ENCODE measurements at places on chromosomes 5 and 9. TPM values are rescaled to one million over a fixed set of nuclear protein-coding genes. Genes with fewer than 3 reads are reported as not detected.

The C5orf58 gene
- not detected for total RNA-seq

The SLC23A1 gene
- total RNA-seq, result 1.9 TPM

The SH3GL2 gene
- total RNA-seq, result not detected

The CAMK4 gene
- 77.4 TPM for total RNA-seq

The HAPLN1 gene
- not detected for total RNA-seq

The OCLN gene
- total RNA-seq, result 0.91 TPM

The FBXO38 gene
- total RNA-seq, result 52.3 TPM

The PRPF4 gene
- total RNA-seq, result 43.4 TPM

The FUBP3 gene
- 46.0 TPM for total RNA-seq

GRCh38 chr9:33211695-33212393 is 28.1 kb upstream of the SPINK4 start:
- H3K27ac ChIP-seq, result no peak overlapping the region
- peaks cover 15% of the 10 kb centered on the region for H3K27me3 ChIP-seq
- peaks cover 3% of the 10 kb centered on the region for H3K4me1 ChIP-seq
- H3K4me3 ChIP-seq, result no peak overlapping the region
- no peak for DNase-seq
- no peaks in the 10 kb centered on the region for H3K36me3 ChIP-seq

DNA sequence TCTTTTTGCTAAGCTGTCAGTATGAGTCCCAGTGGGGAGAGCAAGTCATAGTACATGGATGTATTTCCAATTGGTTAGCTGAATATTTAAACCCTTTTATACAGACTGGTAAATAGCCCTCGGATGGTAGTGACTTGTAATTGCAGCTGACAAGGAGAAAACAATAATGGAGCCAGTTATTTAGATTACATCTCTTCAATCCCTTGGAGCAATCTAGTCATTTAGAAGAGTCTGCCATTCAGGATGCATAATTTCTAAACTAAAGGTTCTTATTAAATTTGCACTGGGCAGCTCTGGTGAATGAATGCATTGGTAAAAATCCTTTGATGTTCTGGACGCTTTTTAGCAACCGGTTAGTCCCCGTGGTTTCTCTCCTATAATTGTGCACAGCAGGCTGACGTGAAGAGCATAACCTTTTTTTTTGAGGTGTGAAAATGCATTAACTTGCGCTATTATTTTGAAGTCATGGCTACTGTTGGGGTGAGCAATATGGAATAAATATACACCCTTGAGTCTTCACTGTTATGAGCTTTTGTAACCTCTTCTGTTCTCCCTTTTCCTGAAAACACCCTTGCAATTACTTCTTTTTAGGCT is 158.6 kb upstream of the CD180 start:
- H3K27ac ChIP-seq, result no peak overlapping the region
- peaks cover 2% of the 10 kb centered on the region for H3K36me3 ChIP-seq
- H3K4me1 ChIP-seq, result peaks cover 12% of the 10 kb centered on the region
- no peak for DNase-seq
- peaks cover 8% of the 10 kb centered on the region for H3K27me3 ChIP-seq

DNA sequence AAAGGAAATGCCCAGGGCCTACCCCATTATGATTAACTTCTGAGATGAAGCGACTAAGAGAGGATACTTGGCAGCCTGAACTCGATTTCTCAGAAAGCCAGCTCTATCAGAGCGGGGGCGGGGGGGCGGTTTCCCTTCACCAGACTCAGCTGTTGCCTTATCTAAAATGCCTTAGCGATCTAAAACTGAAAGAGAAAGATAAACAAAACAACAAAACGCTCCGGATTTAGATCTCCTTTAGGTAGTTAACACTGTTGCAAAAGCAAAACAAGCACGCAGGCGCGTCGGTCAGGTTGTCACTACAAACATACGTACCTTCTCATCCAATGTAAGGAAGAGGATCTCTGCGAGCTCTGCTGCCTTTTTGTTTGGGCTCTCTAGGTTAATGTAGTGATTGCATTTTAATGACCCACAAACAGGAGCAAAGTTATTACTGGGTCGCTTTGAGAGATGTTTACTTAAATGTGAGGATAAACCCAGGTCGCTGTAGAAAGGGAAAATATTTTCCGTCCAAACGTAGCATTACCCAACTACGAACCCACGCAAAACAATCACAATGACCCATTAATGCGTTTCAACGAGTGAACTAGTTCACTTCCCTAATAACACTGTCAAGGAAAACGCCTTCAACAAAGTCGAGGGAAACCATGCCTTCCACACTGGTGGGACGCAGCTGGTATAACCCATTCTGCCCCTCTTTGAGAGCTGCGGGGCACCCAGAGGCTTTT is 982 bp downstream of the EPB41L4A start:
- H3K4me1 ChIP-seq, result peaks cover 15% of the 10 kb centered on the region
- no peaks in the 10 kb centered on the region for H3K36me3 ChIP-seq
- peak; percentile 79 for DNase-seq
- H3K27me3 ChIP-seq, result peaks cover 69% of the 10 kb centered on the region
- peak overlapping the region; percentile 31 for H3K27ac ChIP-seq

DNA sequence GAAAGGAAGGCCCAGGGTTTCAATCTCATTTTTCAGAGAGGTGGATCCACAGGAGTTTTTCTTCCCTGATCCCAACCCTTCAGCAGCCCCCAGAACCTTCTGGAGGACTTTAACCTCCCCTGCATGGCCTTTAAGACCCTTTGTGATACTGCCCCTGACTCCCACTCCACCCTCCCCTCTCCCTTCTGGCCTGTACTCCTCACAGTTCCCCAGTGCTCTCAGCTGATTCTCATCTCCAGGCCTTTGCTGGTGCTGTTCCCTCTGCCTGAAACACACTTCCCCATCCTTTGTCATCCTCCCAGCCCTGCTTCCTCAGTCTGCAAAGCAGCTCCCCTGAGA is 18.5 kb downstream of the NEURL1B start:
- H3K27me3 ChIP-seq, result peaks cover 4% of the 10 kb centered on the region
- DNase-seq, result no peak
- H3K4me1 ChIP-seq, result no peaks in the 10 kb centered on the region
- no peaks in the 10 kb centered on the region for H3K36me3 ChIP-seq

- DNase-seq, result no peak
- peaks cover 13% of the 10 kb centered on the region for H3K27me3 ChIP-seq
- no peaks in the 10 kb centered on the region for H3K4me1 ChIP-seq
- H3K4me3 ChIP-seq, result no peak overlapping the region
- H3K27ac ChIP-seq, result no peak overlapping the region
Observed at GRCh38 chr9:96725576-96725975, 52.3 kb downstream of the ZNF510 start.

DNA sequence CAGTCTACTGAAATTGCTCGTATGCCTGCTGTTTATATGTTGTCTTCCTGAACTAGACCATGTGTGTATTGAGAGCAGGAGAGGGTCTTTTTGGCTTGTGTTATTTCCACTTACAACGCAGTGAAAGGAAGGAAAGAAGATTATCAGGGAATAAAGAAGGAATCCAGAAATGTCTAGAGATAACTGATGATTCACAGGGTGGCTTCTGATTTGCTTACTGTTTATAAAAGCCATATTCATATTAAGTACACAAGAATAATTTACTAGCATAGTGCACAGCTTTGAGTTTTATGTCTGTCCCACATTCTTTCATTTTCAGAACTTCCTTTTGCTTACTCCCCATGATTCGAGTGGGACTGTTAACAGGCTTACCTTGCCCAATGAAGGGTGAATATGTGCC is 72.1 kb downstream of the PRLR start:
- no peak overlapping the region for H3K4me3 ChIP-seq
- H3K4me1 ChIP-seq, result peaks cover 9% of the 10 kb centered on the region
- no peak for DNase-seq
- H3K27me3 ChIP-seq, result peaks cover 15% of the 10 kb centered on the region

GRCh38 chr5:61286446-61287132 is 45.5 kb upstream of the ZSWIM6 start:
- no peaks in the 10 kb centered on the region for H3K4me1 ChIP-seq
- no peak overlapping the region for H3K4me3 ChIP-seq
- no peak for DNase-seq
- H3K36me3 ChIP-seq, result no peaks in the 10 kb centered on the region
- no peak overlapping the region for H3K27ac ChIP-seq
